ENCODE measurements at places on chromosomes 3 and 15.
A peak's percentile ranks its signal among the peaks of the same experiment; 100 is the strongest.

- DNase-seq = no peak
These were observed 61.4 kb downstream of the CLDN11 start for GRCh38 chr3:170480111-170480510.

DNA sequence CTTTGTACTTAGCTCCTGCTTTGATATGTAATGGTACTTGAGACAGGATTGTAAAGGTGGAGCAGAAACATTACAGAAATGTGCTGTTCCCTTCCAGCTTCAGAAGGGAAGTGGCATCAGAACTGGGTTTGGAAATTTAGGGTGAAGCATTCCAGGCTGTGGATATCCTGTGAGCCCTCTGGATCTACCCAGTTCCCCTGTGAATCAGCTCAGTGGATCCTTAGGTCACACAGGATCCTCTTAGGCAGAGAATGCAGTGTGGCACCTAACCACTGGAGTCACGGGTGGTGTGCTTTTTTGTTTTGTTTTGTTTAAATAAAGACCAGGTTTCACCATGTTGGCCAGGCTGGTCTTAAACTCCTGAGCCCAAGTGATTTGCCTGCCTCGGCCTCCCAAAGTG lies 66.0 kb downstream of the TRIM71 start:
- no peak for DNase-seq

DNA sequence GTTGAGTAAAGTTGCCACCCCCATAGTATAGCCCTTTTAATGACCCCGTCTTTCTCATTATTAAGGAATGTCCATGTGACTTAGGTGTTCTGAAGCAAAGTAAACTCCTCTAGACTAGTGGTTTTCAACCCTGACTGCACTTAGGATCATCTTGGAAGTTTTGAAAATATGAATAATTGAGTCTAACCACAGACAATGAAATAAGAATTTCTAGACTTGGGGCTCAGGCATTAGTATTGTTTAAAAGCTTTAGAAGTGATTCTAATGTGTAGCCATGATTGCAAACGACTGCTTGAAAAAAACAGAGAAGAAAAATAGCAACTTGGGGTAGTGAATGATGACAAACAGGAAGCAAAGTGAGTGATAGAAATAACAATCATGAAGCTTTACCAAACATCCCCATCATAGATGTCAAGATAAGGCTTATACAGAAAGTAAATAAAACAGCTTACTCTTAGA lies 35.0 kb downstream of the ALCAM start:
- peak; percentile 32 for DNase-seq

DNA sequence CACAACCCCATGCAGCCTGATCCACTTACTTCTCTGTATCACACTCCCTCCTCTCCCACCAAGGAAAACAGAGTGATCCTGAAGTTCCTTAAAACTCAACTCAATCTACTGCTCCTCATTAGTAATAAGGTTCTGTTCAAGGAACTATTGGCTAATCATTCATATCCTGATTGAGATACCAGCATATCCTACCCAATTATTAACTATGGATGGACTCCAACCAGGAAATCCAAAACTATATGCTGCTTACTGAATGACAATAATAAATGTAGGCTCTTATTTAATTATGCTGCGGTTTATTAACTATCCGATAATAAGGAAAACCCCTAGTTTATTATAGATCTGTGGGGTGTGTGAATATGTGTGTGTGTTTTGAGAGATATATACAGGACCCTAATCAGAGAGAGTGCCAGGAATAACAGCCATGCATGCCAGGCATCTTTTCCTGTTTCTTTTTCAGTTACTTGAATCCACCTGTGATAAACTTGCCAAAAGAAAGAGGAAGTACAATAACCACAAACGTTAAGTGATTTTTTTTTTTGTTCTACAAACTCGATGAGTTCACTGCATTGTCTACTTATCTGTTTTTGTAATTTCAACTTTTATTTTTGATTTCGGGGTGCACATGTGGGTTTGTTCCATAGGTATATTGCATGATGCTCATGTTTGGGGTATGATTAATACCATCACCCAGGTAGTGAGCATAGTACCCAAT lies 1031.7 kb upstream of the CFAP20DC start:
- DNase-seq = no peak

DNA sequence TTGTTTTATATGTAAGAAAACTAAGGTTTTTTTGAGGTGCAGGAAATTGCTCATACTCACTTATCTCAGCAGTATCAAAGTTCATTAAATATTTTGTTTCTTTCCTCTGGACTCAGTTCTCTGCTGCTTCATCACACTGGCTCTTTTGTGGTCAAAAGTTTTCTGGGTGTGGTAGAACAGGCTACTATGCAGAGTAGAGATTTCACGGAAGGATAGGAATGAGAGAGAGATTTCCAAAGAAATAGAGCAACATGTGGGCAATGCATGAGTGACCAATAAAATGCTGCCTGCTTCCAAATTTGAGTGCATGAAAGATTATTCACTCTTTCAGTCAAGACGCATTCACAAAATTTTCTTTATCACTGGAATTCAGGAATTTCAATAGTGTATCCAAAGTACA lies 577.3 kb upstream of the SEMA6D start:
- DNase-seq = no peak

DNA sequence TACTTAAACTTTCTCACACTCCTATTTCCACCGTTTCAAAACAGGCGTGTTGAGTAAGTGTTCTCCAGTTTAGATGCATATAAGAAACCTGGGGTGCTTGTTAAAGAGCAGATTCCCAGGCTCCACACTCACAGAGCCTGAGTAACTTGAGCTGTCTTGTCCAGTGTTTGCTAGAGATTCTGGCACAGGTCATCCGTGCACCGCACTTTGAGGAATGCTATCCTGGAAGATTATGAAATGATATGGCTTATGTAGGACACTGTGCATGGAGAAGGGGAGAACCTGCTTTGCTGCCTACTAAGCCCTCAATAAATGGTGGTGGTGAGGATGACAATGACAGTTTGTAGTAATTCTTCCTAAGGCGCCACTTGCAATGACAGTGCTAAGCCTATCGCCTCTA lies 273.7 kb downstream of the PDZRN3 start:
- DNase-seq = no peak

DNA sequence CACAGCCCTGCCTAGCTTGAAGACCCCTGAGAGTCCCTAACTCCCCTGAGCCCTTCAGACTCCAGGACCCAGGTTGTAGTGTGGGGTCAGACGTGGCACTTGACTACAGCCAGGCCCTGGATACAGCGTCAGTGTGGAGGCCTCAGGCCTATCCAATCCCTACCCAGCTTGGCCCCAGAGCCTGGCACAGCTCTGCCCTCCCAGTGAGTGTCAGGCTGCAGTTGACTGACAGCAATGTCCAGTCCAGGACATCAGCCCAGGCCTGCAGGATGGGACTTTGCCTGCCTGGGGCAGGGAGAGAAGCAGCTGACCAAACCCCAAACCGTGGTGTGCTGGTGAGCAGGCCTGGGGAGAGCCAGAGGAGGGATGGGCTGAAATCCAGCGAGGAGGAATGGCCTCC lies 27.3 kb downstream of the KLF13 start:
- peak; percentile 59 for DNase-seq

GRCh38 chr15:75171408-75171807 lies 30.3 kb upstream of the C15orf39 start:
- DNase-seq = peak; percentile 95

DNA sequence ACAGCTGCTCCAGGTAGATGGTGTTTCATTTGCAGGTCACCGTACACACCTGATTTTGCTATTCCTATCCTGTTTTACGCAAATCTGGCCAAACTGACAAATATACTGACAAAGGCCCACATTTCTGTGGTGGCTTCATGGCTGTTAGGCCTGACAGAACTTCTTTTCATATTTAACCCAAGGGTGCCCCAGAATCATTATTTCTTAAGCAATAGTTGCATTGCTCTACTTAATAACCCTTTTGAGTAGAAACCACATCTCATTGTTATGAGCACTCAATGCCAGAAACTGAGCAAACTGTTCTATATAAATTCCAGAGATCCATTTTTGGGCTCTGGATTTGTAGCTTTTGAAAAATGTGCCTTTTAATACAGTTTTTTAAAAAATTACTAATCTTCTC lies 19.4 kb downstream of the ASTE1 start:
- no peak for DNase-seq

DNA sequence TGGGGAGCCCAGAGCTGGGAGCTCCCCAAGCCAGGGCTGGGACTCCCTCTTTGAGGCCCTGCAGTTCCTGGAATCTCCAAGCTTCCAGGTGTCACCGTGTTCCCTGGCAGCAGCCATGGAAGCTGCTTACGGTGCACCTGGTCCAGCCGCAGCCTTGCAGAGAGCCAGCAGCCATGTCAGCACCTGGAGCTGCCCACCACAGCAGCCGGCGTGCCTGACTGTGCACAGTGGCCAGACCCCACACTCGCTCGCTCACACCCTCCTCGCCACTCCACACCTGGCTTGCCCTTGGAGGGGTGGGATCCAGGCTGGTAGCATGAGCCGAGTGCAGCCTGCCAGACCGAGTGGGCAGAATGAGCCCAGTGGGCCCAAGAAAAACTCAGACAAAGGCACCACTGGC lies 14.8 kb upstream of the HTR3E start:
- no peak for DNase-seq

DNA sequence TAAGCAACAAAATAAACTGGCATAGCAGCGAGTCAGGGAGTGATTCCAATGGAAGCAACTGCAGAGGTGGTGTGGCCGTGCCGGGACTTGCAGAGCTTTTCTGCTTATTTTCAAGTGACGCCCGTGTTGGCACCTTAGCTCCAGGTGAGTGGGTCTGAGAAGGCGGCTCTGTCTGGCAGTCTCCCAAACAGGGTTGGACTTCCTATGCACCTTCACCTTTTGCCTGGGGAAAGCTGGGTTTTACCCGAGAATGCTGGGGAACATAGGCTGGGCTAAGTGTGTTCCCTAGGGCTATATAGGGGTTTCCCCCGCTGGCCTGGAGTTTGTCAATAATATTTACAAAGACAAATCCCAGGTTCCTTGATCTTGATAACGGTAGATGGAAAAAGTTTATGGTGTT lies 179.9 kb upstream of the TBL1XR1 start:
- DNase-seq = no peak

DNA sequence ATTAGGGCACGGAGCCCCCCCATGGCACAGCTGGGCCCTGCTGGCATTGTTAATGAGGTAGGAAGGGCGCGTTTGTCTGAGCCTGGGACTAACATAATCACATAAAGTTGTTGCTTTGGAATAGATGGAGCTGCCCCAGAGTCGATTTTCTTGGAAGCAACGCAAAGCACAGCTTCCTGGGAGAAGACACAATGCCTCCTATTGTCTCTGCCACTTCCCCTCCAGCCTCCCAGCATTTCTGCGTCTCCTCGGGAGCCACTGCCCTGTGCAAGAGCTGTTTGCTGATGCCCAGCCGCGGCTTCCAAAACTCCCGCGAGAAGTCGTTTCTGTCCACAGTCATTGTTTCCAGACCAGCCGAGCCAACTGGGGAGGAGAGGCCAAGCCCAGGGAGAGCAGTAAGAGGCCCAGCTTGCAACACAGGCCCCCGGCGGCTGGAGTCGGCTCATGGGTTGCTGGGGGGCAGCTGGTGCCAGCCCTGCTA lies 18.1 kb upstream of the ALDH1A3 start:
- DNase-seq = no peak

DNA sequence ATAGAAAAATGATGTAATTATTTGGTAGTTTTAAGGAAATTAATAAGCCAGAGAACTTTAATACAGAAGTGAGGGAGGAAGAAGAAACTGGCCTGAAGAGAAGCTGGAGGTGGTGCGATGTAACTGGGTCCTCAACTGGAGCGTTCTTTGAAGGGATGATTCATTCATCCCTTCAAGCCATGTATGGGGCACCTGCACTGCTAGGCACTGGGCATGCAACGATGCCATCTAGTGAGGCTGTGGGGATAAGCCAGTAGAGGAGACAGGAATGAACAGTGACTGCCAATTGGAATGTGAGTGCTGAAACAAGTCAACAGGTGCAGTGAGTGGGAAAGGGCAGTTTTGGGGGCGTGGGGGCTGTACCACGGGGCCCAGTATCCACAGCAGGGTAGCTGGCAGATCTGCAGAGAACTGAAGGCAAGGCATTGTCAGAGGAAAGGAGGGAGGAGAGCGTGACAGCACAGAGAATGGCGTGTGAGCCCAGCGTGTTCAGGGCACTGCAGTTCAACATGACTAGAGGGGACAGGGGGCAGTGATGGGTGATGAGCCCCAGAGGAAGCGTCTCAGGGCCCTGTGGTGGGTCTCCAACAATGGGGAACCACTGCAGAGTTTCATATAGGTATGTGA lies 3.8 kb upstream of the KIF23 start:
- peak; percentile 53 for DNase-seq

- DNase-seq = no peak
These were observed 23.7 kb downstream of the XXYLT1 start for GRCh38 chr3:195247086-195247862.

DNA sequence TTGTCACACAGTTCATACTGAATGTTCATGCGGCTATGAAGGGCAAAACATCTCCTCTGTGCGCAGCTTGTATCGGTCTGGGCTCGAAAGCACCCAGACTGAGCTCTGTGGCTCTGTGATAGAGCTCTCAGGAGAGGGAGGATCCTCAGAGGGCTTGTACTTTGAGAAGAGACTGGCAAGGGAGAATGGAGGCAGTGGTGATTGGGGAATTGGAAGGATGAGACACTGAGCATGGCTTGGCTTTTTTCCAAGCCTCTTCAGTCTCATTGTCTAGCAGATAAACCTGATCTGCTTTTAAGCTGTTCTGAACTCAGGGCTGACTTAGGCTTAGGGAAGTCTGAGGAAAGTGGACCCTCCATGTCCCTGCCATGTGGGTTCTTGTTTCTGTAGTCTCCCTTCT lies 43.0 kb downstream of the RAD54L2 start:
- DNase-seq = peak; percentile 42

DNA sequence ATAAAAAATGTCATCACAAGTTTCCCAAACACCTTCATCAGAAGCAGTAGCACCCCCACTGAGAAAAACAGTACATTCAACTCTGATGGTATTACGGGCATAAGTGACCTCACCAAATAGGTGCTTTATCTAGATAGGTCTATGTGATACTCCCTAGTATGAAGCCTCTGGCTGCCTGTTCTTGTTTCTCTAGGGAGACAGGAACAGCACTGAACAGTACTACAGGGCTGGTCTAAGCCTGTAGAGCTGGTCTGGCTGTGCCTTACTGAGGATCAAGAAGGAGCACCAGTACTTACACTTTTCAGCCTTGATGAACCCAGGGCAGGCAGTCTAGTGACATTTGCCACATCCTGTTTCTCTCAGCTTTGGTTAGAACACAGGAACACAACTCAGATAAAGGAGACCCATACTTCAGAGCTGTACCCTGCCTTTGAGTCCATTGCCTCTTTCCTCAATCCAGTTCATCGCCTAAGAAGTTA lies 35.9 kb downstream of the OXNAD1 start:
- DNase-seq = no peak

DNA sequence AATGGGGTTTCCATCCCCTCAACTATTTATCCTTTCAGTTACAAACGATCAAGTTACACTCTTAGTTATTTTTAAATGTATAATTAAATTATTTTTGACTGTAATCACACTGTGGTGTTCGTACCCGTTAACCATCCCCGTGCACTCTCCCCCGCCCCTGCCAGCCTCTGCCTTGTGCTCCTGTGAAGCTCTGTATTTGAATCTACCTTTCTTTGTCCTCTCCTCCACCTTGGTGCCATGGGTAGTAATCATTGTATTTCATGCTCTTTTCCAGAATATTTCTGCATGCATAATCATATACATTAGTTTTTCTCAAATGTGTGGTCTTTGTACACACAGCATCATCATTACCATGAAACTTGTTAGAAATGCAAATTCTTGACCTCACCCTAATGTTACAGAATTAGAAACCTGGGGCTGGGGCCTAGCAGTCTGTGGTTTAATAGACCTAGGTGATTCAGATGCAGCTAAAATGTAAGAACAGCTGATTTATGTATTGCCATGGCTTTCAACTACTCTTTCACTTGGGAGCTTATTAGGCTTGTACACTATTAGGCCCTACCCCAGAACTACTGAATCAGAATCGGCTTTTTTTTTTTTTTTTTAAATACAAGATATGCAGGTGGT lies 91.5 kb downstream of the STT3B start:
- no peak for DNase-seq

- DNase-seq = no peak
These were observed 56.3 kb downstream of the APBA2 start for GRCh38 chr15:28942046-28942445.
